ENCODE measurements at places on chromosomes 12 and 14. TPM values are rescaled to one million over a fixed set of nuclear protein-coding genes. Genes with fewer than 3 reads are reported as not detected.

INHBE gene
- 2.1 TPM for total RNA-seq

GRCh38 chr14:92696366-92696765 lies 52.1 kb downstream of the LGMN start:
- DNase-seq = no peak
- peaks cover 28% of the 10 kb centered on the region for H3K27me3 ChIP-seq
- H3K27ac ChIP-seq = no peak overlapping the region
- H3K4me1 ChIP-seq = peaks cover 10% of the 10 kb centered on the region

ASCL1 gene
- total RNA-seq = not detected

ANO2 gene
- total RNA-seq = not detected

C12orf50 gene
- total RNA-seq = not detected

FAM186B gene
- total RNA-seq = 0.30 TPM

DNA sequence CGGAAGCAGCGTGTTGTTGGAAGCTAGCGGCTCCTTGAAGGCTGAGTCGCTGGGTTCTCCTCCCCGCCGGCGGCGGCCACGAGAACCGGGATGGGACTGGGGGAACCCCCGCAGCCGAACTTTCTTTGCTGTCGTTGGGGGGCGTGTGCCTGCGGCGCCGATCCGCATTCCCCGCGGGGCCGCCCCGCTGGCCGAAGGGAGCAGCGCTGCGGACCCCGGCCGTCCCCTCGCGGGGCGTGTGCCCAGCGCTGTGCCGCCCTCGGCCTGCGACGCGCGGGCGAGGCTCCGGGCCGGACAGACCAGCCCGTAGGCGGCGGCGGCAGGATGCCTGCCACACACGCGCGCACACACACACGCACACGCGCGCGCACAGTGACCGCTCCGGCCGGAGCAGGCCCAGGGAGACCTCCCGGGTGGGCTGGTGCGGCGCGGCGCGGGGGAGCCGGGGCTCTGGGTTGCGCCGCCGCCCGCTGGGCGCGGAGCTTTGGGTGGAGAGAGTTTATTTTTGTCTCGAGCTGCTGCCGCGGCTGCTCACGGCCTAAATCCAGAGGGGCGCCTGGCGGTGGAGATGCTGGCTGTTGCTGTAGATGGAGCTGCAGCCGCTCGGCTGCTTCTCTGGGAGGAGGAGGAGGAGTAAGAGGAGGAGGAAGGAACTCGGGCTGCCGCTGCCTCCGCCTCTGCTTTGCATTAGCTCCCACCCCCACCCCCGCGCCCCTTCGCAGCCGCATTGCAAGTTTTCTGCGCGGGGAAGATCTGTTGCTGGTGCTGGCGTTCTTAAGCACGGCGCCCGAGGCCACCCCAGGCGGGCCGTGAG lies at the start of gene SAMD4A:
TSS of gene SAMD4A (plus strand) at position 719 of the 814 bp plus-strand sequence. CDS start 789 bp downstream, outside the sequence.
- peak within 1 kb of the TSS; percentile 83 for H3K27ac ChIP-seq
- H3K27me3 ChIP-seq = no peaks in the 10 kb centered on the region
- peaks cover 14% of the 10 kb centered on the region for H3K4me1 ChIP-seq

DNA sequence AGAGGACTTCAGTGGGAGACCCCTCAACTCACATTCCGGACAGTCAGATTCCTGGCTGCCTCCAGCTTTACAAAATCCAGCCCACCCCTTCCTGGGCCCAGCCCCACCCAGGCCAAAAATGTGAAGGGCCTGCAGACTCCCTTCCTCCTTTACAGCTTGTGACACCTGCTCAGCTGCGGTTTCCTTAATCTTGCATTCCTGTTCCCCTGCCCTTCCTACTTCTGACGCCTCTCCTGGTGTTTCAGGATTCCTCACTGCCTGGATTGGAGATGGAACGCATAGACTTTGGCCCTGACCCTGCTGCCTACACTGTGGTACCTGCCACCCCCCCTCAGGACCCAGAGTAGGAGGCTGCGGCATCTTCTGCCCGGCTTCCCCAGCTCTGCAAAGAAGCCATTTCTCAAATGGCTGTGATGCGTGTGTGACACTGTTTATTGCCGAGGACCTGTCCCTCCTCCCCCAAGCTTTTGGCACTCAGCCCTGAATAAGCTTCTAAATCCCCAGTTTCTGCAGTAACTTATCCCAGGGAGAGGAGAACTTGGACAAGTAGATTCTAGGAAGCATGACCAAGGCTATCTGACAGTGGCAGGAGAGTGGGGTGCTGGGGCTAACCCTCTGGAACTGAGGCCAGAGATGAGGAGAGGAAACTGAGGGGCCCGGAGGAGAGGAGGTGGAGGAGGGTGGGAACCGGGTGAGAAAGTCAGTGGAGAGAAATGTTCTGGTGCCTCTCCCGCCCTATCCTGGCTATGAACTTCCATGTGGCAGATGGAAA lies 24.9 kb upstream of the BCDIN3D start:
- H3K27ac ChIP-seq = no peak overlapping the region
- peaks cover 14% of the 10 kb centered on the region for H3K27me3 ChIP-seq
- no peaks in the 10 kb centered on the region for H3K36me3 ChIP-seq

DNA sequence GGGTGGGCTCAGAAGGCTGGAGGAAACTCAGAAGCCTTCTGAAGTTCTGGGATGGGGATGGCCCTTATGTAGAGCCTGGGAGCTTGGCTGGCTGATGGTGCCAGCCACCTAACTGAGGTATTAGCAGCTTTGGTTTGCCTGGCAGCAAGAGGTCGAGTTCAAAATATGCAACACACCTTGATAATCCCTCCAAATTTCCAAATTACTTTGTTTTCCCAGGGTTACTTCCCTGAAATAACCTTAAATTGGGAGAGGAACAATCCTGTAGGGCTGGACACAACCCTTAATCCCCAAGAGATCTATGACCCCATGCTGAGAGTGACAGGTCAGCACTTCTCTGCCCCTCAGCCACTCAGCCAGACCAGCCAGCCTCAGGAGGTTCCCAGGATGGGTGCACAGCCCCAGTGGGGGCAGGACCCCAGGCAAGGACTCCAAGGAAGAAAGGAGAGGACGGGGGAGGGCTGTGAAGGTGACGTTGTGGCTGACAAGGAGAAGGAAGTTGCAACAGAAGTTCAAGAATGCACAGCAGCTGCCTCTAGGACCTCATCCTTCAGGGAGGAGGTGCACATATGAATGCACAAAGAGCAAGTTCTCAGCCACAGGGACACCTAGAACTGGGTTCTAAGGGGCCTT lies 18.6 kb upstream of the KRT77 start:
- peaks cover 31% of the 10 kb centered on the region for H3K27me3 ChIP-seq
- no peaks in the 10 kb centered on the region for H3K4me1 ChIP-seq
- no peak for DNase-seq
- H3K27ac ChIP-seq = no peak overlapping the region
- H3K4me3 ChIP-seq = no peak overlapping the region

DNA sequence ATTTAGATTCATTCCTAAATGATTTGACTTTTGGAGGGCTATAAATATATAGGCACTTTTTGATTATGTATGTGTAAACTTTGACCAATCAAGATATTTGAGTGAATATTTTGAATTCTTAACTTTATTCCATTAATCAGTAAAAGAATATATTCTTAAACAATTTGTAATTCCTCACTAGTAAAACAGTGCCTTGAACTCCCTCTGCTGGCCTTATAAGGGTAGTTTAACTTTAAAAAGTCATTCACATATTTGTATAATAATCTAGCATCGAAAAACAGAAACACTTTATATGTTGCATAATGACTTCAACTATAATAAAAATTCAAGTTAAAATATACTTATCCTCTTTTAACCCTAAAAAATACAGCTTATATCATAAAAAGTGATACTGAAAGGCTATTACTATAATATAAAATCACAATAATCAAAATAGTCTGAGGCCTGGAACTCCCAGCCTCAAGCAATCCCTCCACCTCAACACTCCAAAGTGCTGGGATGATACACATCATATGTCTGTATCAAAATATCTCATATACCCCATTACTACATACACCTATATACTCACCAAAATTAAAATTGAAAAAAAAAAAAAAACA lies 31.2 kb downstream of the CCDC59 start:
- H3K27ac ChIP-seq = no peak overlapping the region
- no peaks in the 10 kb centered on the region for H3K27me3 ChIP-seq
- no peaks in the 10 kb centered on the region for H3K36me3 ChIP-seq

DNA sequence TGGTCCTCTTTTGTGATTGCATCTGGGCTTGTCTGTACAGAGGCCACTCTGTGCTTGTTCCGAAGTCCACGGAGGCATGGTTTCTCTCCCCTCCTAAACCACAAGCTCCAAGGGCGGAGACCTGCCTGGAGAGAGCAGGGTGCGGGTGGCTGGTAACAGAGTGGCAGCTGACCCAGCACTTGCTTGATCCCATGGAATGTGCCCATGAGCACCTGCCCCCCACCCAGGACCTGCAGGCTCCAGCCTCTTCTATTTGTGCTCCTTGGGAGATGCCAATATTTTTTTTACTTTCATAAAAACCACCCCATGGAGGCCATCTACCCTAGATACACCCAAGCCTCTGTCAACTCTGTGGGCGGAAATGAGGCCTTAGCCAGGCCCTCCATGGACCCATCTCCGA lies 104.7 kb downstream of the PRMT8 start:
- no peaks in the 10 kb centered on the region for H3K4me1 ChIP-seq
- no peaks in the 10 kb centered on the region for H3K27me3 ChIP-seq
- H3K4me3 ChIP-seq = no peak overlapping the region
- H3K36me3 ChIP-seq = no peaks in the 10 kb centered on the region

GRCh38 chr14:92285311-92285710 lies 37.7 kb upstream of the SLC24A4 start:
- no peaks in the 10 kb centered on the region for H3K4me1 ChIP-seq
- H3K36me3 ChIP-seq = no peaks in the 10 kb centered on the region
- peaks cover 17% of the 10 kb centered on the region for H3K27me3 ChIP-seq
- H3K4me3 ChIP-seq = no peak overlapping the region

- H3K27ac ChIP-seq = no peak overlapping the region
- DNase-seq = no peak
- no peaks in the 10 kb centered on the region for H3K36me3 ChIP-seq
These were observed 5.8 kb downstream of the SLC22A17 start for GRCh38 chr14:23346693-23347405.

- peaks cover 16% of the 10 kb centered on the region for H3K36me3 ChIP-seq
- no peak overlapping the region for H3K4me3 ChIP-seq
- DNase-seq = no peak
- no peaks in the 10 kb centered on the region for H3K27me3 ChIP-seq
- H3K27ac ChIP-seq = no peak overlapping the region
These were observed 32.8 kb downstream of the CLIP1 start for GRCh38 chr12:122389677-122390076.

DNA sequence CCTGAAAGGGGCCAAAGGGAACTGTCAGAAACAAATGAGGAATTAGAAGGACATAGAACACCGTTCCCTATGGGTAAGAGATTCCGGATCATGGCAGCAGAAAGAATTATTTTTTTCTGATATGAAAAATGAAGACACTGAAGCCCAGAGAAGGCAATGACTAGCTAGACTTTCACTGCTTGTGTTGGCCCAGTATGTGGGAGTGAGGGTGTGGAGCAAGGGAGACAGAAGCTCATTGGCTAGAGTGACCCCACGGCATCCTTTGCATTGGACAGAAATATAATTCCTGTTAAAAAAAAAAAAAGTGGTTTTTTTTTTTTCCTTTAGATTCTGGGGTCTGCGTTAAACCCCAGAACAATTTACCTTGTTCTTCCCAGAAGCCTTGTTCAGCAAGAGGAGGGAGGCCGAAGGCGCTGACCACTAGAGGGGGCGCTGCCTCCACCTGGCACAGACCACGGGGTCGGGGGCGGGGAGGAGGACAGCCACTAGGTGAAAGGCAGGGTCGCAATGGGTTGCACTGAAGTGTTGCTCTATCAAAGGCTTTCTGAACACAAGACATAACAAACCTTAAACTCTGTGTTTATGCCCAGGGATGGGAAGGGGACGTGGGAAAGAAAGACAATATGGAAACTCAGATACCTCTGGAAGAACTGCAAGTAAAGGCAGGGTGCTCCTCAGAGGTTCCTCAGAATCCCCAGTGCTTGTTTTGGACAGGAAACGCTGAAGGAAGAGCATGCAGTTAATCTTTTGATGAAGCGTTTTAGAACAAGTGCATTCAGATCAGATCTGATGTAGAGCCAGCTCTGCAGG lies 156.8 kb downstream of the KCNA5 start:
- no peaks in the 10 kb centered on the region for H3K36me3 ChIP-seq
- DNase-seq = no peak
- no peak overlapping the region for H3K4me3 ChIP-seq
- H3K4me1 ChIP-seq = no peaks in the 10 kb centered on the region

TUBA1B gene
- 282 TPM for total RNA-seq

- no peaks in the 10 kb centered on the region for H3K27me3 ChIP-seq
- peak overlapping the region; percentile 8 for H3K27ac ChIP-seq
- H3K4me1 ChIP-seq = peaks cover 11% of the 10 kb centered on the region
- H3K4me3 ChIP-seq = no peak overlapping the region
- peaks cover 9% of the 10 kb centered on the region for H3K36me3 ChIP-seq
These were observed 50.1 kb downstream of the RASSF3 start for GRCh38 chr12:64660237-64661018.

DNA sequence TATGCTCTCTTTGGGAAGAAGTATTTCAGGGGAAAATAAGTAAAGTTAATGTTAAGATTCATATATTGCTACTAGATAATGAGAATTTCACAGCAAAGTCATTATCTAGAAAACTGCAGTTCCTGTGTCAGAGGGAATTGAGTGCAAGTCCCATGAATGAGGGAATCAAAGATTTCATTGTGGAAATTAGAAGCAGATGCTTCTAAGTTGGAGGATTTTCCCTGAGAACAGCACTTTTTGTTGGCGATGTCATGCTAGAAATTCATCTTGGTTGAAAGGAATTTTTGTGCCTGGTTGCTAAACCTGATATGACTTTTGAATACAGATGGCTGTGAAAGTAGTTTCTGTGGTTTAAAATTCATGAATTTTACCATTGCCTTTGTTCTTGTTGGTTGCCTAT lies 25.6 kb downstream of the FRMD6 start:
- H3K27me3 ChIP-seq = no peaks in the 10 kb centered on the region
- DNase-seq = no peak
- peaks cover 61% of the 10 kb centered on the region for H3K4me1 ChIP-seq
- H3K4me3 ChIP-seq = no peak overlapping the region
- peak overlapping the region; percentile 66 for H3K27ac ChIP-seq

DNA sequence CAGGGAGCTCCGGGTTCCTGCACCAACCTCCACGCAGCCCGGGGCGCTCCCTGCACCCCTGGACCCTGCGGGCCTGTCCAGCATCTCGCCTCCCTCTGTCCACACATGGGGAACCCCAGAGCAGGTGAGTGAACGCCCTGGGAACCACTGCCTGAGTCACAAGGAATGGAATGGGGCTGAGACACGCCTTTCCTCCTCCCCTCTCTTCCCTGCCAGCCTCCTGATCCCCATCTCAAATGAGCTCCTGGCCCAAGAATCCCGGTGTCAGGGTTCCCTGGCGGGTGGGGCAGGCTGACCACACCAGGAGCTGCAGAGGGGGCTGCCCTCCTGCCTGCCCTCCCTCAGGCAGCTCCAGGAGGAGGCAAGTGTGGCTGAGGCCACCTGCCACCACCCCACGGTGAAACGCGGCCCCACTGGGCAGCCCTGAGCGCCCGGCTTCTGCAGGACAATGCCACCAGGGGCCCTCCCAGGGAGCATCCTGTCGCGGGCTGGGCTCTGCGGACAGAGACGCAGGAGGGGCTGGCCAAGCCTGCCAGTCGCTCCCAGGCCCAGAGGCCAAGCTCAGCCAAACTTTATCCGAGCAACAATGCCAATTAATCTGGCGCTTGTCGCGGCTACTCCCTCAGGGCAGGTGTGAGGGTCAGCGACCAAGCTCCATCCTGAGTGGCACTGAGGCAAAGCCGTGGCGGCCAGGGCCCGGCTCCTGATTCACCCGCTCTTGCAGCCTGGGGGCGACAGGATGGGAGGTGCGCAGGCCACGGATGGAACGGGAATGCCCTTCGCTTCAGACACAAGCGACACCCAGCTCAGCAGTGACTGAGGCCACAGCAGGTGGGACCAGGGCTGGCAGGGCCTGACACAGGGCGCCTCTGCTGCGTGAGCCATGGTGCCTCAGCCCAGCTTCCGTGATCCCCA lies 44.3 kb downstream of the GALNT9 start:
- H3K27me3 ChIP-seq = no peaks in the 10 kb centered on the region
- peaks cover 31% of the 10 kb centered on the region for H3K4me1 ChIP-seq
- H3K4me3 ChIP-seq = peak overlapping the region; percentile 42
- peak overlapping the region; percentile 59 for H3K27ac ChIP-seq
- H3K36me3 ChIP-seq = no peaks in the 10 kb centered on the region
- DNase-seq = peak; percentile 89

SLC7A8 gene
- total RNA-seq = 1.5 TPM

Measured in MCF 10A (cell line).